A172 (cell line): ENCODE measurements at places on chromosomes 5 and 9.

GRCh38 chr5:87103616-87104287, 163.9 kb upstream of the RASA1 start:
- no peak for DNase-seq

DNA sequence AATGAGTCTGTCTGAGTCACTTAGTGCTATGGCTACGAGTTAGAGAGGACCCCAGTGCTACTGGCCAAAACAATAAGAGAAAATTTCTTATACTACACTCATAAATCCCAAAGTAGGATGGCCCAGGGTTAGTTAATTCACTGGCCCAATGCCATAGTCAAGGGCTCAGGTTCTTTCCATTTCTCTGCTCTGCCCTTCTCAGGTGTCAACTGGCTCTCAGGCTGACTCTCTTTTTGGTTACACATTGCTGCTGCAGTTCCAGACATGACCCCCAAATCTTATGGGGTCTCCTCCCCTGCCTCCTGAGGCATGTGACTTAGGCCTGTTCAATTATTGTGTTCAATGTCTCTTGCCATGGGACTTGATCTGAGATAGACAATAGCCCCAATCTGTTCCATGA, 70.4 kb downstream of the ARHGEF37 start:
- no peak for DNase-seq

DNA sequence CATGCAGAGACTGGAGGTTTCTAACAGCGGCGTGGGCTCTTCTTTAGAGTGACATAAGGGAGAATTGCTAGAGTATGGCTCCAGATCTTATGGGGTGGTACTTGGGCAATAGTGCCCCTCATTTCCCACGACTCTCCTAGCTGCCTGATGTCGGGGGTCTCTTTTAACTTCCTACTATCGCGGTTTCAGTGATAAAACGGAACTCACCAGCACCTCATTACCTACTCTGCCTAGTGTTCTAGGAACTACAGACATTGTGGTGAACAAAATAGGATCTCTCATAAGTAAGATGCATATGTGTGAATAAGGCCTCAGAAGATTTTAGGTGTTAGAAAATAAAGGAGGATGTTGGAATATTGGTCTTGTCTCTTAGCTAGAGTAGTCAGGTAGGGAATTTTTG, 1.1 kb downstream of the ICE1 start:
- DNase-seq, result no peak

- peak; percentile 68 for DNase-seq
These were observed 37.3 kb downstream of the FBXW2 start for GRCh38 chr9:120755810-120756434.

- no peak for DNase-seq
These were observed 8.3 kb downstream of the ATOX1 start for GRCh38 chr5:151750121-151750520.

GRCh38 chr9:3914416-3914815, 385.5 kb downstream of the GLIS3 start:
- DNase-seq, result no peak
